Stimulated activated CD4-positive, alpha-beta T cell treated with anti-CD3 and anti-CD28 coated beads, Interleukin-15, amount 100 ng/mL, for 24 hours (primary cell): ENCODE measurements at places on chromosomes 1 and 21.
A peak's percentile ranks its signal among the peaks of the same experiment; 100 is the strongest.

DNA sequence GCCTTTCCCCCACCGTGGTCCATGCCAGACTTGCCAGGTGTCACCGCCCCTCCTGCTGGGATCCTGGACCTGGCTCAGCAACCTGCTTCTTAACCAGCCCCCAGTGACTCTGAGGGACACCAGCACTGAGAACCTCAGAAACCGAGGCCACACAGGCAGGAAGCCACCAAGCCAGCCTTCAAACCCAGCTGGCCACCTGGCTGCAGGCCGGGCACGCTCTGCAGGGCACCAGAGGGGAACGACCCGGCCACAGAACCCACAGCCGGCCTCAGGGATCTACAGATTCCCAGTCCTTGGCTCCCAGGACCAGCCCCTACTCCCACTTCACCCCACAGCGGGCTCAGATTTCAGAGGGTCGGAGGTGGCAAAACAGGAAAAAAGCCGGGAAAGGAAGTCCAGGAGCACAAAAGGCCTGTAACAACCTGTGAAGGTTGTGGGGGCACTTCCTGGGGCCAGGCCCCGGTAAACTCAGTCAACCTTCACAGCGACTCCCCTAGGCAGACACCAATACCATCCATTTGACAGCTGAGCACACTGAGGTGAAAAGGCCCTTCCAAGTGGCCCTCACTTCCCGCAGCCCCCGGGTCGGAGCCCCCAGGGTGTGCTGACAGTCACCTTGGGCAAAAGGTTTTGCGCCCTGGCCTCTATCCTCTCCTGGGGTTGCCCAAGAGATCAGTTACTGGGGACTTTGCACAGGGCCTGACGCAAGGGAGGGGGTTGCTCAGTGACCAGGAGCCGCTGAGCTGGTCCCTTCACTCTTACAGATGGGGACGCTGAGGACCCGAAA is 14.1 kb downstream of the RUNX3 start:
- DNase-seq, result no peak

DNA sequence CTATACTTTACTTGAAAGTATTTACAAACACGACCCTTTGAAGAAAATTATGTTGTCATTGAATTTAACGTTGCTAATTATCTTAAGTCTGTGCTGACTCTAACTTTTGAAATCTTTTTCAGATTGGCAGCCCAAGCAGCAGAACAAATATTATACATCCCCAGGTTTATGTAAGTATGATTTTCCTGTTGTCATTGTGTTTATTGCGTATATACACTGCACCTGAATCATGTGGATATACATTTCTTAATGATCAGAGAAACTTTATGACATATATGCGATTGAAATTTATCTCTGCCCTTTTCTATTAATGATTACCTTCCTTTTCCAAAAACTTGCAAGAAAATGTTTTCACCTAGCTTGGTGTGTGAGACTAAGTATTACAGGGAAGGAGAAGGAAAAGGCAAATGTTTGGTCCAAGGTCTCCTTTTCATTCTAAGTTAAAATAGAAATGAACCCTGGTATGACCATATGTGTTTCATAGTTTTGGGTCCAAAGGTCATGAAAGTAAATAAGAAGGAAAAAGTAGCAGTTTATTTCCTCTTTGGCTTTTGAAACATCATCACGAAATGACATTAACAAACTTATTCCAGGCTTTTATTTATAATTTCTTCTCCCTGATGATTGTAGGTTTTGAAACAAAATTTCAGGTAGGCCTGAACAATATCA is 116.8 kb downstream of the VPS13D start:
- no peak for DNase-seq

- DNase-seq, result peak; percentile 68
Measured at GRCh38 chr1:210332719-210333398, 4.2 kb downstream of the HHAT start.

GRCh38 chr21:37658817-37659458 is 257.3 kb downstream of the KCNJ6 start:
- no peak for DNase-seq

DNA sequence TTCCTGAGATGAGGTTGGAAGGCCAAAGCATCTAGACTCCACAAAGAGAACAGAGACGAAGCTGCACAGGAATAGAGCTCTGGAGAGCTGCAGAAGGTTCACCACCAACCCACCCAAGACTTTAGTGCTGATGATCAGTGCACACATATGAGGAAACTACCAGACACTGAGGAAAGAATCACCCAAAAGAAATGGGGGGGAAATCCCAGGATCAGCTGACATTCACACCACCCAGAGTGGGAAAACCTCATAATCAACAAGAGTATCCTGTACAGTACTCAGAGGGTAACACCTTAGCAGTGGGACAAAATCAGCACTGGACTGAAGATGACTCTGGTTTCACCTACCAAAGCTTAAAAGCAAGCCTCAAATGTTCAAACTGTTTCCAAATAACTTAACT is 36.4 kb downstream of the DENND1B start:
- DNase-seq, result no peak

DNA sequence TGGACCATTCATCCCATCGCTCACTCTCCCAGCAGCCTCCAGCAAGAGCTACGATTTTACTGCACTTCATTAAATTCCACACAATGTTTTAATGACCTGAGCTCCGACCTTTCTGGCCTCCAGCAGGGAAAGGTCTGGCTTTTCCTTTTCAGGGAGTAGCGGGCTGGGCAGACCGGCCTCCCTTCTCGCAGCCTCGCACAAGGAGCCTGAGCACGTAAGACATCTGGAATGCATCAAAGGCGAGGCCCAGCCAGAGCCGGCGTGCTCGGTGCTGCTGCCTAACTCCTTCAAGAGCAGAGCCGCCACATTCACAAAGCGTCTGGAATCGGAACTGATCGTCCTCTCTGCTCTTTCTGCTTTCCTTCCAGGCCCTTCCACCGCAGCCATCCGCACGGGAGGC is 32.5 kb upstream of the FHAD1 start:
- DNase-seq, result no peak
